Left cardiac atrium (tissue), 4 donors: ENCODE measurements at places on chromosomes 4 and X.
A peak's percentile ranks its signal among the peaks of the same experiment; 100 is the strongest.

DNA sequence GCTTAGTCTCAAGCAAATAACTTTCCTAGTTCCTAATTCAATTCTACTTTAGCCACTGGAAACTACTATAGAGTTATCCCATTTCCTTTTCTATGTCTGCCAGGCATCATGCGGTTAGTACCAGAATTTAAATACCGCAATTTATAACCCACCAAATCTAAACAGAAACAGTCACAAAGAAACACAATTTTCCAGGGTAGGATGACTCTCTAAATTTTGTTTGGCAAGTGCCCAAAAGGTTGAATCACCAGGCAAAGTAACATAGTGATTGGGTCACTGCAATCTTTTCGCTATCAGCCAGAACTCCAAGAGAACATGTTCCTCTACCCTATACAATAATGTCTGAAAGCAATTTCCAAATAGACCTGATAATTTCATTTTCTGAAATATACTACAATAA, 240.2 kb upstream of the GRIA3 start:
- no peak for DNase-seq

GRCh38 chr4:33592701-33593100, 2651.6 kb downstream of the ARAP2 start:
- no peak for DNase-seq

- DNase-seq: peak; percentile 46
Measured at GRCh38 chrX:154490021-154490413, 412 bp downstream of the SLC10A3 start.

- DNase-seq: no peak
Measured at GRCh38 chrX:22365460-22365859, 92.7 kb downstream of the CBLL2 start.

DNA sequence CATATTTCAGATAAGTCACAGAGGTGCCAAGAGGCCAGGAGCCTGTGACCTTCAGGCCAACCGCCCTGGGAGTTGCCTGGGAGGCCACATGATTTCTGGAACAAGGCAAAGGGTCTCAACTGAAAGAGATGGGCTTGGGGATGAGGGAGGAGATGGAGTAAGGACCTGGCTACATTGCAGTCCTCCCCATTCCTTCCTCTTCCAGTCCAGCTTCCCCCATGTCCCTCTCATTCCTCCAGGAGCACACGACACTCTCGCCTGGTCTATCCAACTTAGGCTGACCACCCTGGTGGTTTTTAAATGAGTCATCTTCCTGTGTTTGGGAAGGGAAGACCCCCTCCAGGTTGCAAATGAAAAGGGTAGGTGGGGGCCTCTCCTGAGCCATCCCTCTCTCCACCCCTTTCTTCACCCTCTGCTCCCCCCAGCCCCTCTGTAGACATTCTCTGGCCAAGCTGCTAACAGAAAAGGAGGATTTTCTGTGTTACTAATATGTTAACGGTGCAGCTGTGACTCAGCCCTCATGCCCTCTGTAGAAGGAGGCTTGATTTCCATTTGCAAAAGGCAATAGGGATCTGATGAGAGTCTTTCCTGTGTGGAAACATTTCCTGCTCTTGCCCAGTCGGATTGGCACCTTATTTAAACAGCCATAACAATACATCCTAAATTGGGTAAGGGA, 79.2 kb downstream of the RTL5 start:
- DNase-seq: no peak

DNA sequence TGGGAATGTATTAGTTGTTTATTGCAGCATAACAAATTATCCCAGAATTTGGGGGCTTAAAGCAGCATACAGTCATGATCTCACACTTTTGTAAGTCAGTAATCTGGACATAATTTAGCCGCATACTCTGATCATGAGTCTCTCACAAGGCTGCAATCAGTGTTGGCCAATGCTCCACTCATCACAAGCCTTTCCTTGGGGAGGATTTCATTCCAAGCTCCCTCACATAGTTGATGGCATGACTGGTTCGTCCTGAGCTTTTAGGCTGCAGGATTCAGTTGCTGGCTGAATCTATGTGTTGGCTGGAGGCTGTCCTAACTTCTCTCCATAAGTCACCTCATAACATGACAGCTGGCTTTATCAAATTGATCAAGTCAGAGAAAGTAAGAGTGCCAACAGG, 1568.6 kb upstream of the PCDH7 start:
- no peak for DNase-seq
